Lower lobe of right lung (tissue), 2 donors: ENCODE measurements at places on chromosomes 7 and 10.

DNA sequence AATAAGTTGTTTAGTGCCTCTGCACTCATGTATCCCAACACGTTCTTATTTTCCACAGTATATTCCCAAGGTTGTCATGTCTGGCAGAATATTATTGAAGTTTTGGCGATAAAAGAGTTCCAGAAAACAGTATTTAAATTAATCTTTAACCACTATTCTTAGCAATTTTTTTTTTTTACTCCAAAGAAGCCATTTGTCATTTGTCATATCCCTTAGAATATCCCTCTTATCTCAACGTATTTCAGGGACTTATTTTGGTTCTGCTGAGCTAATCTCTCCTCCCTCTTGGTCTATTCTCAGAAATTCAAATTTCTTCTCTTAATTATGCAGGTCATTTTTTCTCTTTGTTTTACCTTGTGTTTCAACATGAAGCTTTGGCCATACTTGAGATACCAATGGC lies 643.4 kb downstream of the ANKRD7 start:
- no peak for DNase-seq

DNA sequence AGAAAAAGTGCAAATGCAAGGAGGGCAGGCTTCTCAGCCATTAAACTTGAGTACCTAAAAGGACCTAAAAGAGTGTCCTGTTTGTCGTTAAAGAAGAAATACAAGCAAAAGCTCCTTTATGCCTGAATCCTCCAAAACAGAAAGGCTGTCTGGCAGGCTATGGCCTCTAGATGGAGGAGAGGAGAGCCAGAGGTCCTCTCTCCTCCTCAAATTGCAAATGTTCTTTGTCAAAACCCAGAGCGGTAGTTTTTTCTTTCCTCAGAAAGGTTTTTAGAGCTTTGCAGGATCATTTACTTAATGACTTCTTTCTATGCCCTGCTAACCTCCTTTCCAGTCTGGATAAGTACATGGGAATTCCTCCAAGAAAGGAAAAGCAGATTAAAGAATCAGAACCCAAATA lies 1.9 kb upstream of the SORCS1 start:
- DNase-seq, result no peak

DNA sequence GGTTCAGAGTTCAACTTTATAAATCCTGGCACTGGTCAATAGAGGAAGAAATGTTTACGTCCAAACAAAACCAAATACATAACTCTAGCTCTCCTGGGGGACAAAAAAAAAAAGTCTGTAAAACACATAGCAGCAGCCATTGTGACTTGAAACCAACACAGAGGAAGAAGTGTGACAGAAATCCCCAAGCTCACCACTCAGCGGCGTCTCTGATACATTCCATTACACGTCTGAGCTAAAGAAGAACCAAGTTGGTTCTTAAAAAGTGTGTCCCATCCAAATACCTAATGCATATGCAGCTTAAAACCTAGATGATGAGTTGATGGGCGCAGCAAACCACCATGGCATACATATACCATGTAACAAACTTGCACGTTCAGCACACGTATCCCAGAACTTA lies 58.3 kb upstream of the NANOS1 start:
- DNase-seq, result no peak

GRCh38 chr7:95919556-95919955 lies 147.2 kb downstream of the DYNC1I1 start:
- DNase-seq, result no peak

- no peak for DNase-seq
Measured at GRCh38 chr7:151191544-151191943, 4.5 kb upstream of the ASB10 start.

GRCh38 chr10:31586723-31587638 lies 268.0 kb downstream of the ZEB1 start:
- peak; percentile 55 for DNase-seq

- no peak for DNase-seq
Measured at GRCh38 chr10:11451640-11452260, 159.7 kb downstream of the USP6NL start.
